ENCODE measurements at places on chromosomes 1 and 21.

DNA sequence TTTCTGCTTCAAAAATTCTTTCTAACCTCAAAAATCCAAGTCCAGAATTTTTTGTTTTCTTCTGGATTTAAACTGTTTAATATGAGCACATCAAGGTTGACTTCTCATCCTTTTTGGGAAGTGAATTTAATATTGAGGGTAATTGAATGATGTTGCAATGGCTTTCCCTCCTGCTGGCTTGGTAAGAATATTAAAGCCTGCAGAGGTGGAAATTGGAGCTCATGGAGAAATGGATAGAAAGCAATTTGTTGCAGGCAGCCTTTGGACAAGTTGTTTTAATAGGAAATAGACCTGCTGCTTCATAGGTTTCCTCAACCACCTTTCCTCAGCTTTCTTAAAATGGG is 124.7 kb downstream of the SYT2 start:
- DNase-seq = no peak

DNA sequence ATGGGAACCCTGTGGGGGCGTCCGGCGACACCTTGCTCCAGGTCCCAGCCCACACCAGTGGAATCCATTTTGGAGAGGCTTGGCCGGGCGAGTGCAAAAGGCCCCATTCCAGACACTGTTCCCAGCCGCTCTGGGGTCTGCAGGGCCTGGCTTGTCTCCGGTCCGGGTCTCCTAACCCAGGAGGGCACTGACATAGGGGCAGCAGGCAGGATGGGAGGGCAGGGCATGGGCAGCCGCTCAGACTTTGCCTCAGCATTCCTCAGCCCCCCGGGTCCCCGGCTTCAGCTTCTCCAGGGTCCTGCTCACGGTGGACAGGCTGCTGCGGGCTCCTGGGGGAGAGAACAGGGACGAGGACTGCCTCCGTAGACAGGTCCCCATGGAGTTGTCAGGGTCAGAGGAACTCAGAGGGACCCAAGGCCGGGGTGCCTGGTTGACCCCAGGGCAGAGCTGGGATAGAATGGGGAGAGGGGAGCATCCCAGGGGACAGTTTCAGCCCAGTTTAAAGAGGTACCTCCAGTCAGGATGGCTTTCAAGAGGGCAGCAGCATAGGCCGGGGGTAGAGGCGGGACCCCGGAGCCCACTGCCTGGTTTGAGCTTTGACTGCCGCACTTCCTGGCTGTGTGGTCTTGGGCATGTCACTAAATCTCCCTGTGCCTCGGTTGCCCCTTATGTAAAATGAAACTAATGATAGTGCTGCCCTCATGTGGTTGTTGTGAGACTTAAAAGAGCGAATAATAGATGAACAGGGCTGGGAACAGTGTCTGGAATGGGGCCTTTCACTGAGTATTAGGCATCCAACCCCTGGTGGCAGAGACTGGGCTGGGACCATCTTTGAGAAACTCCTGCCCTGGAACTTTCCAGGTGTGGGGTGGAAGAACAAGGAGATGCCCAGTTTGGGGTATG is 3.7 kb downstream of the KNCN start:
- peak; percentile 35 for DNase-seq

DNA sequence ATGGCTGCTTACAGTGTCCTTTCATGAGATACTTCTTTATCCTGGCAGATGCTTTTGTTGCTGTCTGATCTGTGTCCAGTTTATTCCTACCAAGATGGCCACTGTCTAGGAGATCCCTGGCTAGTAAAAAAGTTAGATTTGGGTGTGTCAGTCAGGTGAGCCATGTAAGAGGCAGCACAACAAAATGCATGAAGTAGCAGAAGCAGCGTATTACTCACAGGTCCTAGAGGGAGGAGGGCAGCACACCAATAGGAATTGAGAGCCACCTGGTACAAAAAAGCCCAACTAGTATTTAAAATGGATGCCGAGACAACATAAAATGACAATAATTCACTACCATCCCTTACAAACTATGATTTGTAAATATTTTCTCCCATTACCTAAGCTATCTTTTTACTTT is 22.8 kb upstream of the ZNF697 start:
- DNase-seq = no peak

- DNase-seq = no peak
Observed at GRCh38 chr1:31007462-31007991, 58.0 kb downstream of the PUM1 start.

DNA sequence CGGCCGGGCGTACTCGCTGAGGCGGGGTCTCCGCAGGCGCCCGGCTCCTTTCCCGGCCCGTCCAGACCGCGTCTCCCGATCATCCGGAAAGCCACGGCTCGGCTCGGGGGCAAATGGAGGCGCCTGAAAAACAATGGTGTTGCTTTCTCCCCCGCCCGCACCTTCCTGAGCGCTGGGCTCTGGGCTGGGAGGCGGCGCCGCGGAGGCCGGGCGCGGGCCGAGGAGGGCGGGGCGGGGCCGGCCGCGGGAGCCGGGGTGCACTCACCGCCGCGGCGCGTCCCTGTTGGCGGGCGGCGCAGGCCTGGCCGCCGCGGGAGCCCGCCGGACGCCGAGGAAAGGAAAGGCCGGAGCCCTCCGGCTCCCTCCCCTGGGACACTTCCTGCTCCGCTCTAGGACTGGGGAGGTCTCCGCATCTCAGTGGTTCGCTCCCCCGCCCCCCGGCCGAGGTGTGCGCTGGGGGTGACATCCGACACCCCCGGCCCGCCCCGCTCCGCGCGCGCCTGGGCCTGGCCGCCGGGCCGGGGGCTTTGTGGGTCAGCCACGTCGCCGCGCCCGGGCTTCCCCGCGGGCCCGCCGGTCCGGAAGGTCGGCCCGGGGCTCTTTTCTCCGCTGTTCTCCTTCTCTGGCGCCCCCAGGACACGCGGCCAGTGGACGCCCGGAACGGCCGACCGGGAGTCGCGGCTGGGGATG is at the start of gene ZNF496:
TSS of gene ZNF496 (minus strand) at position 343 of the 690 bp plus-strand sequence. CDS start 2,289 bp downstream, outside the sequence.
- DNase-seq = peak; percentile 36

Data from CD4-positive, alpha-beta T cell treated with Interleukin-6 at 100 ng/mL for 8 hours (primary cell).